ENCODE measurements at places on chromosomes 1 and 21.

GRCh38 chr1:36342426-36343185 is 19.2 kb upstream of the EVA1B start:
- peak; percentile 63 for DNase-seq

GRCh38 chr1:171218661-171219060 is 29.6 kb upstream of the FMO1 start:
- DNase-seq = no peak

DNA sequence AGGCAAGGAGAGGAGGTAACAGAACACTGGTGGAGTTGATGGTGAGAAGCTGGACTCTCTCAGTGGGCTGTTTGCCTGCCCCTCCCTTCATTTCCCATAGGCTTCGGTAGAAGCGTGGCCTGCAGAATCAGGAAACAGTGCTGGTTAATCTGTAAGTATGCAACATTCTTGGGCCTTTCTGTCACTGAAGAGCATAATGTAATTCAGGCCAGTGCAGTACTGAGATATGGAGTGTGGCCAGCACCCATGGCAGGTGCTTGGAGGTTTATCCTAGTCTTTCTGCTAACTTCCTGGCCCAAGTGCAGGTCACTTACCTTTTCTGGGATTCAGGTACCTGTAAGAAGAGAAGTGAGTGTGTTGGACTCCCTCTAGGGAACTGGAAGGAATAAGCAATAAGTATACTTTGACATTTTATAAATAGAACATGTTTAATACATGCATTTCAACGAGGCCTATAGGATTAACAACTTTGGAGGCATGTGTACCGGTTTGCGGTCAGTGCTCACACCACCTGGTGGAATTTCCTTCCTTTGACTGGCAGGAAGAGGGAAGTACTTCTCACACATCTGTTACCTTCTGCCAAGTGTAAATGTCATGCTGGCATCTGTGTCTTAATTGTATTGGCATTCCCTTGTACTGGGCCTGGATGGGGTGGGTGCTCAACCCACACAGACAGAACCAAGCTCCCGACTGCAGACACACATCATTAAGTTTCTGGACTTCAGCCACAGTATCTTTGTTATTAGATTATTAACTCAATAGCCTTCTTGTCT is 105.5 kb downstream of the KIF26B start:
- no peak for DNase-seq

DNA sequence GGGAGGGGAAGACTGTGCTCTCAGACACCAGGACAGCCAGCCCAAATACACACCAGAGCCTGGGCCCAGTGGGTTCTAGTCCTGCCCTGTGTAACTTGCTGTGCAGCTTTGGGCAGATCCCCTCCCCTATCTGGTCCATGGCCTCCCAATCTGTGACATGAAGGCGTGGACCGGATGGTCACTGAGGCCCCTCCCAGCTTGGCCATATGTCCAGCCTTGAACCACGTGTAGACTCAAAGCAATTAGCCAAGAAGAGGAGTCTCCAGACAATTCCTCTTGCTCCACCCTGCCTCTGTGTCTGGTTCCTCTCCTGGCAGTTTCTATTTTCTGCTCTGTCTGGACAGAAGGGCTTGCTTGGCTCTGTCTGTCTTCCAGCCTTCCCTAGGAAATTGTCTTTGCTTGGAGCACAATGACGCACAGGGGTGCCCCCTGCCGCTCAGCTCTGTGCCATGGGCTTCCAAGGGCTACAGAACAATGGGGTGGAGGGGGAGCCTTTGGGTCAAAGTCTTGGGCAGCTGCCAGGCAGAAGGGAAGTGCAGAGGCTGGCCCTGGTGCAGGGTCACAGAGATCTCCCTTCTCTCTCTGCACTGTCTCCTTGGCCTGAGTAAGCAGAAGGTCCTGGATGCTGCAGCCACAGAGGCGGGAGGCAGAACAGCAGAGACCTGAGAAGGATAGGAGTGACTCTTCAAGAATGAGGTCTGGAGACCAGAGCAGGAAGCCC is 66.1 kb downstream of the TENT5C start:
- no peak for DNase-seq

DNA sequence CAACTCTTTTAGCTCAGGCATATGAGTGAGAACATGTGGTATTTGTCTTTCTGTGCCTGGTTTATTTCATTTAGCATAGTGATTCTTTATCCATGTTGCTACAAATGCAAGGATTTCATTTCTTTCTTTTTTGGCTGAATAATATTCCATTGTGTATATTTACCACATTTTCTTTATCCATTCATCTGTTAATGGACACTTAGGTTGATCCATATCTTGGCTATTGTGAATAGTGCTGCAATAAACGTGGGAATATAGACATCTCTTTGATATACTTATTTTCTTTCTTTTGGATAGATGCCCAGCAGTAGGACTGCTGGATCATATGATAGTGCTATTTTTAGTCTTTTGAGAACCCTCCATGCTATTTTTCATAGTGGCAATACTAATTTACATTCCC is 30.8 kb downstream of the ASB17 start:
- DNase-seq = no peak

GRCh38 chr1:21956720-21957552 is 19.8 kb upstream of the HSPG2 start:
- DNase-seq = peak; percentile 55
